ENCODE measurements at places on chromosomes 3 and 15.

- no peak for DNase-seq
These were observed 66.4 kb upstream of the RPL35A start for GRCh38 chr3:197883541-197883940.

- DNase-seq, result no peak
These were observed 33.3 kb downstream of the GABPB1 start for GRCh38 chr15:50321680-50322210.

- DNase-seq, result no peak
These were observed 108.8 kb downstream of the LRRK1 start for GRCh38 chr15:101027920-101028319.

- DNase-seq, result peak; percentile 72
These were observed at the start of gene CYFIP1 for GRCh38 chr15:22980189-22981050. CYFIP1 (minus strand) TSS chr15:22980368; CDS start chr15:22947285, 33,083 bp downstream.

- no peak for DNase-seq
These were observed 12.9 kb downstream of the B3GNT5 start for GRCh38 chr3:183265834-183266417.

DNA sequence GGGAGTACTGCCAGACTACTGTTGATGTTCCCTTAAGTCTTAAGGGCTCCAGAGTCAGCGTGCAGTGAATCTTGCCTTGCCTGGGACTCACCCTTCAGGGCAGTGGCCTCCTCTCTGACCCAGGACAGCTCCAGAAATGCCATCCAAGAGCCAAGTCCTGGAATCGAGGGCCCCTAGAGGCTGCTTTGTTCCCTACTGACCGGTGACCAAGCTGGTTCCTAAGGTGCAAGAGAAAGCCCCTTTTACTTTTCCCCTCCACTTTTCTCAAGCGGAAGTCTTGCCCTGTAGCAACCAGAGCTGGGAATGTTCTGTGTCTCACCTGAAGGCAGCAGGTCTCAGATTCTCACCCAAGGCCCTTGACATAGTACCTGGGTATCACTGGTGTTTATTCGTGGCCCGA, 238.0 kb downstream of the DOCK3 start:
- no peak for DNase-seq
